Karpas-422 (cell line): ENCODE measurements at places on chromosomes 1 and 21.

GRCh38 chr1:27615346-27616192, 11.6 kb upstream of the AHDC1 start:
- peaks cover 21% of the 10 kb centered on the region for H3K4me1 ChIP-seq
- DNase-seq: no peak
- no peaks in the 10 kb centered on the region for H3K27me3 ChIP-seq
- no peak overlapping the region for H3K27ac ChIP-seq
- no peaks in the 10 kb centered on the region for H3K36me3 ChIP-seq

DNA sequence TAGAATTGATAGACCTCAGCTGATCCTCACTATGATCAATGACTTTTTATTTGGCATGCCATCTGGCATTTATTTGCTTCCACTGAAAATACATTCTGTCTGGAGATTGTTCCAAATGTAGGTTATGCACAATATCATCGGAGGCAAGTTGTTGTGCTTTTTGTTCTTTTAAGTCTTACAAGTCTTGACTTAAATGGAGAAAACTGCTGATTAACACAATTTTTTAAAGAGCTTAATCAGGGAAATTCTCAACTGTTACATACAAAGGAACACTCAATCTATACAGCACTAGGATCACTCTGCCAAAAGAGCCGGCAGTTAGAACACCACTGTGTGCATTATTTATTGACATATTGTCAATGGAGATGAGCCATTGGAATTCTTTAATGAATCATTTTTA, 19.2 kb downstream of the CYYR1 start:
- no peaks in the 10 kb centered on the region for H3K4me1 ChIP-seq
- H3K27ac ChIP-seq: no peak overlapping the region
- DNase-seq: no peak
- no peak overlapping the region for H3K4me3 ChIP-seq
- no peaks in the 10 kb centered on the region for H3K36me3 ChIP-seq
- no peaks in the 10 kb centered on the region for H3K27me3 ChIP-seq

DNA sequence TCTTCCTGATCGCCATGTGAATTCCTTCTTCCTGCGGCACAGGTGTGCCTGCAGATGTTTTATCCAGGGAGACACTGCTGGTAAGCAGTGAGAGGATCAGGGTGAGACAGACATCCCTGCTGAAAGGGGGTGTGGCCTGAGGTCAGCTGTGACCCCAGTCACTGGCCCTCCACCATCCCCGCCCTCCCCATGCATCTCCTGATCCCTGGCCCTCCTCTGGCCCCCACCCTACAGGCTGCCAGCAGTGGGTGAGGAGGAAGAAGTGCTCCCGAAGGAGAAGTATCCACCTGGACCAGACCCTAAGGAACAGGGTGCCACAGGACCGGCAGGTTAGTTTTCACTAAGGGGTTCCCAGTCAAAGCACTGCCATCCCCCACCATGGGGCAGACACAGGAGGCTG, 85.3 kb downstream of the GLIS1 start:
- H3K4me1 ChIP-seq: no peaks in the 10 kb centered on the region
- no peak overlapping the region for H3K4me3 ChIP-seq
- no peaks in the 10 kb centered on the region; the same call in 1 of the 2 replicates for H3K27me3 ChIP-seq
- DNase-seq: no peak
- no peaks in the 10 kb centered on the region for H3K36me3 ChIP-seq

DNA sequence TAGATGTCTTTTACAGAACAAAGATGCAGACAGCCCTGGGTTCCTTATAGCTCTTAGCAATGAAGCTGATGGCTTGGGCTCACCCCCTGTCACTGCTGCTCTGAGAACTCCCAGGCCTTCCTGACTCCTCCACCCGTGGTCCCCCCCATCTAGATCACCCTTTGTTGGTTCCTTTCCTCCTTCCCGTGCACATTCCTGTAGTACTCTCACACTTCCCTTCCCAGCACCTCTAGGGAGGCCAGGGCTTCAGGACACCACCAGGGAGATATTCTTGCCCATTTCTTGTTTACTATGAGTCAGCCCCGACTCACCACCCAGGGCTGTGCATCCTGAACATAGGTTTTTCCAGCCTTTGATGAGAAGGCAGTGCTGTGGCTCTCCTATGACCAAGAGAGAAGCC, 14.4 kb upstream of the NOS1AP start:
- H3K27ac ChIP-seq: no peak overlapping the region
- no peaks in the 10 kb centered on the region for H3K27me3 ChIP-seq
- no peaks in the 10 kb centered on the region for H3K4me1 ChIP-seq
- no peak overlapping the region for H3K4me3 ChIP-seq

DNA sequence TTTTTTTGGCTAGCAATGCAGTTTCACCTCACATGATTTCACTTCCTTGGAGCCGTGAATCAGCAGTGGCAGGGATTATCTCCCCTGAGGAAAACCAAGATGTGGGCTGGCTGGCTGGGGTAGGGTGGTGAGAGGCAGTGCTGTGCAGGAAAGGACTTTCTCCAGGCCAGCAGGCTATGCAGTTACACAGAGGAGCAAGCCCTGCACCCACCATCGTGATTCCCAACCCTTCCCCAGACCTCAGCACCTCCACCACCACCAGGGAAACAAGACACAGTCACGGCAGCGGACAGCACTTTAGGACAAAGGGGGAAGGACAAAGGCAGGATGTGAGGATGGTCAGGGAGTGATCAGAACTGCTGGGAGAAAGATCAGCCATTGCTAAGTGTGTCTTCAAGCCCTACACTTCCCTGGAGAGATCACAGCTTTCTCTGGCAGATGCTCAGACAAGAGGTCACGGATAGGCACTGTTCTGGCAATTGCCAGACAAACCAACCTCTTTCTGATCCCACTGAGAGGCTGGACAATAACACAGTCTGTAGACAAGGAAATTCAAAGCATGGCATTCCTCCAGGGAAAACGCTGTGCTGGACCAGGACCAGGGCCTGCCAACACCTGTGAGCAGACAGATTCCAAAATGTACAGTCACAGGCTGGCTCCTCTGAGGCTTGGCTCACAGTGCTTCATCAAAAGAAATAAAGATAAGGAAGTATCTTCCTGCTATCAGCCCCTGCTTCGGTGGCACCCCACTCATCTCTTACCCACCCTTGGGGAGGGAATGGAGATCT, 509.4 kb downstream of the SMYD3 start:
- H3K4me3 ChIP-seq: no peak overlapping the region
- no peak for DNase-seq
- H3K27me3 ChIP-seq: no peaks in the 10 kb centered on the region
- H3K27ac ChIP-seq: no peak overlapping the region

GRCh38 chr1:33361532-33362235, 40.8 kb upstream of the A3GALT2 start:
- H3K4me1 ChIP-seq: peaks cover 7% of the 10 kb centered on the region
- H3K27me3 ChIP-seq: no peaks in the 10 kb centered on the region
- no peak overlapping the region for H3K4me3 ChIP-seq
- no peak for DNase-seq
- H3K36me3 ChIP-seq: no peaks in the 10 kb centered on the region

DNA sequence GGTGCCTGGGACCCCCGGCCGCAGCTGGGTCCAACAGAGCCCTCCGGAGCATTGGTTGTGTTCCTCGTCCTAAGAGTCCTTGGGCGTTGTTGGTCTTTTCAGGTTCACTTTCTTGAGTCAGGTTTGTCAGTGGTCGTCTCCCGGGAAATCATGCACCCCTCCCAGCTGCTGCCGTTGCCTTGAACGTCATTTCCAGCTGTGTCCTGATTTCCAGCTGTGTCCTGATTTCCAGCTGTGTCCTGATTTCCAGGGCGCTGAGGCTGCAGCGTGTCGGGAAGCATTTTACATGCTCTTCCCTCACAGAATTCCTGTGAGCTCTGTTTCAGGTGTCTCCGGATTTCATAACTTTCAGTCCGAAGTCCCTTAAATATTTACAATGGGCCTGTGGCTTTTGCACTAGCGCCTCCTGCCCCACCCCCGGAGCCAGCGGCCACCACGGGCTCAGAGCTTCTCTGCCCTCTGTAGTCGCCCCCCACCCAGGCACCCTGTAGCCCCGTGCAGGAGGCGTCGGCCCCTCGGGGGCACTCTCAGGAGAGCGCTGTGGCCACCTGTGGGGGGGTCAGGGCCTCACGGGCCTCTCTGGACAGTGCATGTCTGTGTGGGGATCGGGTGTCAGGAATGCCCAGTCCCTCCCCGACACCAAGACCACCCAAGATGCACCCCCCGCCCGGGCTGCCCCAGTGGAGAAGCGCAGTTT, 66.7 kb downstream of the COL18A1 start:
- no peak overlapping the region for H3K27ac ChIP-seq
- no peak for DNase-seq
- H3K4me3 ChIP-seq: no peak overlapping the region
- no peaks in the 10 kb centered on the region for H3K27me3 ChIP-seq
